ENCODE measurements at places on chromosomes 7 and 10.

DNA sequence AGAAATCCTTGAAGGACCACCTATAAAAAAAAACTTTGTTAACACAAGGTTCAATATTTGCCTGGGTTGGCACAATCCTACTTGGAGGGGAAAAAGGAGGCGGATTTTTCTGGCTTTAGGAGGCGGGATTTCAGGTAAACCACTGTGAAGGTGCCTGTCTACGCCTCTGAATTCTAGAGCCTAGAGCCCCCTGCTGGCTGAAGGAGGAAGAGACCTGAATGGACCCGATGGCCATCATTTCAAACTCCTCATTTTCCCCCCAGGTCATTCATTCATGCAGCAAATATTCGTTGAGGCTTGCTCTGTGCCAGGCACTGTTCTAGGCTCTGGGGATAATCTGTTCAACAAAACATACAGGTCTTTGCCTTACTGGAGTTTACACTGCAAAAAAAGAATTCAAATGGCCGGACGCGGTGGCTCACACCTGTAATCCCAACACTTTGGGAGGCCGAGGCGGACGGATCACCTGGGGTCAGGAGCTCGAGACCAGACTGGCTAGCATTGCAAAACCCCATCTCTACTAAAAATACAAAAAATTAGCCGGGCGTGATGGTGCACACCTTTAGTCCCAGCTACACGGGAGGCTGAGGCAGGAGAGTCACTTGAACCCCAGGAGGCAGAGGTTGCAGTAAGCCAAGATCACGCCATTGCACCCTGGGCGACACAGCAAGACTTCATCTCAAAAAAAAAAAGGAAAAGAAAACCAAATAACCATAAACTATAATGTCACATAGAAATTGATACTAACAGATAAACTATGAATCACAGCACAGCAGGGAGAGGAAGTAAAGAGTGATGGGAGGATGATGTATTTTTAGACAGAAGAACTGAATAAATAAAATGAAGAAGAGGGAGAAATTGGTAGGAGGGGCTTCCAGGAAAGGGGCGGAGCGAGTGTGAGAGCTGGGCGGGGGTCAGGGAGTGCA, 90.1 kb upstream of the NFE2L3 start:
- peak; percentile 26 for DNase-seq

DNA sequence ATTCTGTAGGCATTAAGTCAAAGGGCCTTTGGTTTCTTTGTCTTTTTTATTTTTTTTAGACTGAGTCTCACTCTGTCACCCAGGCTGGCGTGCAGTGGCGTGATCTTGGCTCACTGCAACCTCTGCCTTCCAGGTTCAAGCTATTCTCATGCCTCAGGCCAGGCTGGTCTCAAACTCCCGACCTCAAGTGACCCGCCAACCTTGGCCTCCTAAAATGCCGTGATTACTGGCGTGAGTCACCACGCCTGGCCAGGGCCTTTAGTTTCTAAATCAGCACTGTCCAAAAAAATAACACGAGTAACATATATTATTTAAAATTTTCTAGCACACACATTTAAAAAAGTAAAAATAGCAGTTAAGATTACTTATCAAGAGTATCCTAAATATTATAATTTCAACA, 11.1 kb upstream of the ACSL5 start:
- peak; percentile 44 for DNase-seq

DNA sequence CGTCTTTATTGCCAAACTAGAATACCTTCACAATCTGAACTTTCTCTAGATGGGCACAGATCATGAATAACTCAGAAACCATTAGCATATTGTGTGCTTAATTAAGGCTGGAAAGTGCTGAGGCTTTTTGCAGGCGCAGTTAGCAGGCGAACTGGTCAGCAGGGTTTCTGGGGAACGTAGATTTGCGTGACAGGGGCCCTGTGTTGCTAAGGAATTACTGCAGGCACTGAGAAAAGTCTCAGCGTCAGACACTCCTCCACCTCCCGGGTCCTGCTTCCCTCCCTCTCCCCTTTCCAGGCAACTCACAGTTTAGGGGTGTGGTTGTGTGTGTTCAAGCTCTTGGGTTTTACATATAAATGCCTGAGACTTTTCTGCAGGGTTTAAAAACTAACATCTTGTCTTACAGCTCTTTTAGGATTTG, 2.2 kb downstream of the MAP3K8 start:
- DNase-seq = peak; percentile 83

DNA sequence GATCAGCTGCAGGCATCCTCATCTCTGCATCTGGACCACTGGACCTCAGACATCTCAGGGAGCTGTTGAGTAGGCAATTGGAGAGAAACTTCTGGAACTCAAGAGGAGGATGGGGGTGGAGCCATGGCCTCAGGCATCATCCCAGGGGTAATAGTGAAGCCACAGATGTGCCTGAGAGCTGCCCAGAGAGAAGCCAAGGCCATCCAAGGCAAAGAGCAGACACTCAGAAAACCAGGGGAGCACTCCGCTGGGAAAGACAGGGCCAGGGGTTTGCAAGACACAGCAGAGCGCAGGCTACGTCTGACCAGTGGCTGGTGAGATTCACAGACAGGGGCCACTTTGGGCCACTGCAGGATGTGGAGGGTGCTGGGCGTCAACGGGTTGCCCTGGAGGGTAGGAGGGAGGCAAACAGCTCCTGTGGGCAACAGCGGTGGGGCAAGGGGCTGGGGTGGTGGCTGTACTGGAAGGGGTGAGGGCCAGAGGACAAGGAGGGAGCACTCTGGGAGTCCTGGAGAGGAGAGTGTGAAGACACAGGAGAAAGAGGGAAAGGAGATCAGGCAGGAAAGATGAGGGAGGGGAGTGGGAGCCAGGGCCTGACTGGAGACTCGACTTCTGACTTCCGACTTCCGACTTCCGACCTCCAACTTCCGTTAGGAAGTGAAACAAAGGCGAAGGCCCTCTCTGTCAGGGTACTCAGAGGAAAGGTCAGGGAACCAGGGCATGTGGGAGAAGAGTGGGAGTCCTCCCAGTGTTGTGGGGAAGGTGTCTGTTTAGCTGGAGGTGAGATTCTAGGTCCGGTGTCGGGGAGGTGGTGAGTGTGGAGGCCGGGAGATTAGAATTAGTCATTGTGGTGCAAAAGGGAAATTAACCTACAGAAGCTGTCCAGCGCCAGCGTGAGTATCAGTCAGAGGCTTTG, 69.7 kb upstream of the ANTXRL start:
- no peak for DNase-seq

DNA sequence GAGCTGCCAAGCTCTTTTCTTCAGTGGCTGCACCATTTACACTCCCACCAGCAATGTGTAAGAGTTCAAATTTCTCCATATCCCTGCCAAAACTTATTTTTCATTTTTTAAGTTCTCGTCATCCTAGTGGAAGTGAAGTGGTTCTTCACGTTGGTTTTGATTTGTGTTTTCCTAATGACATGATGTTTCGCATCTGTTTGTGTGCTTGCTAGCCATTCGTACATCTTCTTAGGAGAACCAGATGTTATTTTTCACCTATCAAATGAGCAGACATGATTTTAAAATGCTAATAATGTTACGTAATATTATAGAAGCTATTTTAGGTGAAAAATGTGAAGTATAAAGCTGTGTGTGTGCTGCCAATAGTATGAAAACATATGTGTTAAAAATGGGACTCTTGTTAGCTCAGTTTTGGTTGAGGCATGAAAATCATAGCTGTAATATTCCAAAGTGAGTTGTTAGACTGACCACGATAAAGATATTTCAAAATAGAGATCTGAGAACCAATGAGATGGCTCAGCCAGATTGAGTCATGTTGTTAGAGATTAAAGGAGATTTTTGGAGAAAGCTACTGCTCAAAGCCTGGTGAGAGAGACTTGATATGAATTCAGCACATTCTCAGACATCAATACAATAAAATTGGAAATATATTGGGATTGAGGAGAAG, 25.9 kb upstream of the GALNT11 start:
- DNase-seq = peak; percentile 40

- no peak for DNase-seq
These were observed 23.7 kb upstream of the DDC start for GRCh38 chr7:50588937-50589336.

GRCh38 chr7:150531704-150532103, 17.0 kb downstream of the GIMAP7 start:
- DNase-seq = no peak

DNA sequence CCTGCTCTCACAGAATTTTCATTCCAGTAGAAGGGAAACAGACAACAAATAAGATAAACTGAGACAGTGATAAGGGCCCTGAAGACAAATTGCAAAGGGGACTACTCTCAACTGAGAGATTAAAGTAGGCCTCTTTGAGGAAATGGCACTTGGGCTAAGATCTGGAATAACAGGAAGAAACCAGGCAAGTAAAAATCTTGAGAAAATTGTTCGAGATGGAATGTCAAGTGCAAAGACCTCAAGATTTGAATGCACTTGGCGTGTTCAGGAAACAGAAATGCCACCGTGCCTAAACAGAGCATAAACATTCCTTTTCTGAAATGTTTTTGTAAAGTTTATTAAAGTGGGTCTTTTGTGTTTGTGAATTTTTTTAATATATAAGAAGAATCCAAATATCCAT, 10.7 kb downstream of the ARMH3 start:
- DNase-seq = no peak

GRCh38 chr10:71132321-71132810, 80.0 kb upstream of the UNC5B start:
- no peak for DNase-seq

DNA sequence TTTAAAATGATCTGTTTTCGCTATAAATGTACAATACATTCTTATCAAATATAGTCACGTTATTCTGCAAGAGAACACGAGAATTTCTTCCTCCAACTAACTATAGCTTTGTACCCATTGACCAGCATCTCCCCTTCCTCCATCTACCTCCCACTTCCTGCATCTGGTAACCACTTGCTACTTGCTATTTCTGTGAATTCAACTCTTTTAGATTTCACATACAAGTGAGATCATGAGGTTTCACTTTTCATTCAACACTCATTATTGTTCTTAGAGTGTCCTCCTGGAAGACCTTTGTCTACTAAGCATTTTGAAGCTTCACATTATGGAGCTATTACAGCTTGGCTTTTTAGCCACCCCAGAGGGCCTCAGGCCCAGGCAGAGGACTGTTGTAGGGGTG, 741.3 kb upstream of the FZD8 start:
- no peak for DNase-seq

- no peak for DNase-seq
These were observed 63.6 kb downstream of the PDIA4 start for GRCh38 chr7:148964483-148965267.

GRCh38 chr7:134907000-134907399, 79.3 kb upstream of the AGBL3 start:
- DNase-seq = no peak

- DNase-seq = no peak
These were observed 93.8 kb downstream of the ZRANB1 start for GRCh38 chr10:125035588-125036295.

DNA sequence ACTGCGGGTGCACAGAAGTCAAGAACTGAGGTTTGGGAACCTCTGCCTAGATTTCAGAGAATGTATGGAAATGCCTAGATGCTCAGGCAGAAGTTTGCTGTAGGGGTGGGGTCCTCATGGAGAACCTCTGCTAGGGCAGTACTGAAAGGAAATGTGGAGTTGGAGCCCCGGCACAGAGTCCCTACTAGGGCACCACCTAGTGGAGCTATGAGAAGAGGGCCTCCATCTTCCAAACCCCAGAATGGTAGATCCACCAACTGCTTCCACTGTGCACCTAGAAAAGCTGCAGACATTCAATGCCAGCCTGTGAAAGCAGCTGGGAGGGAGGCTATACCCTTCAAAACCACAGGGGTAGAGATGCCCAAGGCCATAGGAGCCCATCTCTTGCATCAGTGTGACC, 1336.0 kb upstream of the CELF2 start:
- no peak for DNase-seq

GRCh38 chr10:72557362-72557761, 68.5 kb downstream of the MICU1 start:
- DNase-seq = peak; percentile 63

DNA sequence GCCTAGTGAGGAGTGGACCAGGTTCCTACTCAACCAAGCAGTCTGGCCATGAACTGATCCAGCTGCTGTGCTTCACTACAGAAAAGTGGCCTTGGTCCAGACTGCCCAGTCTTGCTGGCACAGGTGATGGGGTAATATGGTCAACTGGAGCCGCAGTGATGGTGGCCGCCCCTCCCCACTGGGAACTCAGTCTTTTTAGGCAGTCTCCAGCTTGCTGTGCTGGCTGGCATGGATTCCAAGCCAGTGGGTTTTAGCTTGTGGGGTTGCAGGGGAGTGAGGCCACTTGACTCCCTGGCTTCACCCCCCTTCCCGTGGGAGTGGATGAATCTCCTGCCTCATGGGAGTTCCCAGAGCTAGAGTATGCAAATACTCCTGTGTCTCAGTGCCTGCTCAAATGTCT, 52.7 kb upstream of the CDK6 start:
- no peak for DNase-seq

GRCh38 chr10:127332631-127333030, 136.2 kb upstream of the INSYN2A start:
- DNase-seq = no peak

GRCh38 chr7:2632733-2633537, 1.1 kb downstream of the TTYH3 start:
- DNase-seq = peak; percentile 64

GRCh38 chr10:71973777-71974488, 9.7 kb downstream of the CHST3 start:
- no peak for DNase-seq

- DNase-seq = peak; percentile 82
These were observed 408.4 kb downstream of the SUGCT start for GRCh38 chr7:40542982-40543741.

- no peak for DNase-seq
These were observed 447.0 kb downstream of the GRID1 start for GRCh38 chr10:85919491-85920021.

GRCh38 chr10:76291175-76291574, 859.8 kb downstream of the LRMDA start:
- no peak for DNase-seq

DNA sequence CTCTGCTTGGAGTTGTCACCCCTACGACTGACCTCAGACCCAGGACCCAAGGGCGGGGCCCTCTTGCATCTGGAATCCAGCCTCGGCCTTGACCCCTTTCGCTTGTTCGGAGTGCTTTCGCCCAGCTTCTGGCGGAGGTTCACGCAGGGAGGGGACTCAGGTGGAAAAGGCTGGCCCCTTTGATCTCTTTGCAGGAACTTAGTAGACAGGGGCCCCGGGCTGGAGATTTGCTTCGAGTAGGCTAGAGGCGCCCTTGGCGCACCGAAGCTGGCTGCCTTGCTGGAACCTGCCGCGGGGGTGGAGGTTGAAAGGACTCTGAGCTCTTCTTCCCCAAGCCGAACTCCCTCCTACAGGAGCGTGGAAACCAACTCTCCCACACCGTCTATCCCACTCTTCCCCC, 255.1 kb downstream of the OTUD1 start:
- DNase-seq = no peak

DNA sequence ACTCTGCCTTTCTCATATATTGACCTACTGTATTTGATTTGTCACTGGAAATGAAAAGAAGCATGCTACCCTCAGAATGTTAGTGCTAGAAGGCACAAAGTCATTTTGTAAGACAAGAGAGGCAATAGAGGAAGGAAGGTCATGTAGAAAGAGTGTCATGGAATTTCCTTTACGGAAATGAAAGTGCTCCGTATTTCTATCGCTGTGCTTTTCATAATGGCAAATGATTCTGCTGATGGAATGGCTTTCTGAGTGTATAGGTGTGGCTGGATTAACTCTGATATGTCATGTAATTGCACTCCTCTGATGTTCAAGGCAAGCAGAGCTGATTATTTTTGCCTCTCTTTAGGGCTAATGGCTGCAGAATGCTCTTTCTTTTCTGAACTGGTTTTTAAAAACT, 15.5 kb upstream of the STEAP4 start:
- no peak for DNase-seq

All from AG10803 (cell line).